ENCODE measurements at places on chromosomes 2 and 18.

- no peak for DNase-seq
Observed at GRCh38 chr2:168624028-168624427, 168.0 kb downstream of the CERS6 start.

DNA sequence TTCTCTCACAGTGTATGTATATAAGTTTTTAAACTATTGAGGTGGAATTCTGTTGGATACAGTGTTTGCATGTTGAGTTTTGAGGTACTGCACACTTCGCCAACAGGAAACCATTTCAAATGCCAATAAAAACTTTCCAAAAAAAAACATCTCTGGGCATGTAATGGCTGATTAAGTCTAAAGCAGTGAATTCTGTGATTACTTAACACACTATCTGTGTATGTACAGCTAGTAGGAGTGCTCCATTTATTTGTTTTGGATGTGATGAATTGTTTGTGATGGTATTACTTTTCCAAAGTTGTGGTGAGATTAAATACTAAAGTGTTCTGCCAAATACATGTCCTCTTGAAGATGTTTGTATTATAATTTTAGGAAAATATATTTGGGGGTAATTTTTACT lies 31.1 kb downstream of the MMADHC start:
- no peak for DNase-seq

- DNase-seq, result no peak
Observed at GRCh38 chr2:45834372-45834771, 182.9 kb downstream of the PRKCE start.

- DNase-seq, result no peak
Observed at GRCh38 chr2:144323946-144324345, 196.0 kb downstream of the ZEB2 start.

DNA sequence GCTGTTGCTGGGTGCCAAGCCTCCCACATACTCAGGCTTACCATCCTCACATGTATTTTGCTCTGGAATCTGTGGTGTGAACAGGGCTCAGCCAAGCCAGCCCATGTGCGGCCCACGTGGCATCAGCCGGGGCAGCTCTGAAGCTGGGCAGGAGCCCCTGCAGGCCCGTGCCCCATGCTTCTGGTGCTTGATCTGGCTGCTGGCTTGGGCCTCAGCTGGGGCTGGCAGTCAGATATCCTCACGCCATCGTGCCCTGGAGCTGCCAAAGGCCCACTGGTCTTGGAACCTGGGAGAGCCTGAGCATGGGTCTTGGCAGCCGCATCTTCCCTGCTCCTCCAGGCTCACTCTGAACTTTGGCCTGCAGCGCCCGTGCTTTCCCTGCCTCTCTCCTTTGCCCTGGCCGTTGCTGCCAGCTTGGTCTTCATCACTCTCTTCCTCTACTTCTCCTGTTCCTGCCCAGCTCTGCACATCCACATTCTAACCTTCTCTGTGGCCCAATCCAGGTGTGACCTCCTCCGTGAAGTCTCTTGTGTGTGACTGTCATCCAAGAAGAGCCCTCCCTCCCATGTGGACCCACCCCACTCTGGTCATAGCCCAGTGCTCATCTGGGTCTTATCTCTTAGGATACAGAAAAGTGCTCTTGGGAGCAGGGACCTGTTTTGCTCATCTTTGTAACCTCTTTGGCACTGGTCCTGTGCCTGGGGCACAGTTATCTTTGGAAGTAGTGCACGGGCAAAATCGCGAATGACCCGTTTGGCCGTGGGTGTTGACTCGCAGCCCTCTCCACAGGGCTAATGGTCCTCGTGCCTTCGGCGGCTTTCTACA lies 116.1 kb downstream of the RNF144A start:
- DNase-seq, result no peak

Data from left cardiac atrium (tissue), 4 donors.